ENCODE measurements at places on chromosomes 5 and 9.

DNA sequence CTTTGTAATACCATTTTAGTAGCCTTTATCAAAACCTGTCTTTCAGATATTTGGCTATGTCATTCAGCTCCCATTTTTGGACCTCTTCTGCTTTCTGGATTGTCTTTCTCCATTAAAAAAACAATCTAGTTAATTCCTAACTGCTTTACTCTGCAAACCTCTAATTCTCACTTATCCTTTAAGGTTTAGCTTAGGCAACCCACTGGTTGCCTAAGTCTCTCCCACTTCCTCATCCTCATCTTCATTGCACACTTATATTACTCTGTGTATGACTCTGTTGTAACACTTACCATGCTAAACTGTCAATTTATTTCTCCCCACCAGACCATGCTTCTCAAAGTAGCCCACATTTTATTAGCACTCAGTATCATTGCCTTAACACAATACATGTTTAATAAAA is 205.0 kb upstream of the DMRTA1 start:
- DNase-seq = no peak

DNA sequence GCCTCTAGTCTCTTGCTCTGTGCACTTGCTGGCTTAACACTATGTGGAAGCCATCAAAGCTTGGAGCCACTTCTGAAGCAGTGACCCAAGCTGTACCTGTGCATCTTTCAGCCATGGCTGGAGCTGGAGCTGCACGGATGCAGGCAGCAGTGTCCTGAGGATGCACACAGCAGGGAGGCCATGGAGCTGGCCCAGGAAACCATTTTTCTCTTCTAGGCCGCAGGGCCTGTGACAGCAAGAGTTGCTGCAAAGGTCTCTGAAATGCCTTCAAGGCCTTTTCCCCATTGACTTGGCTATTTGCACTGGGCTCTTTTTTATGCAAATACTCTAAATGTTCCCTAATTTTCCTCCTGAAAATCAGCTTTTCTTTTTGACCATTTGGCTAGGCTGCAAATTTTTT is 12.9 kb upstream of the ZNF484 start:
- DNase-seq = no peak

GRCh38 chr5:180642779-180643178 is 6.6 kb downstream of the FLT4 start:
- no peak for DNase-seq

- no peak for DNase-seq
Measured at GRCh38 chr5:59598547-59598874, 295.0 kb downstream of the PDE4D start.
